ENCODE measurements at places on chromosomes 5 and 9. TPM values are rescaled to one million over a fixed set of nuclear protein-coding genes. Genes with fewer than 3 reads are reported as not detected.

Gene BDP1
- 4.7 TPM for polyA plus RNA-seq

Gene IRGM
- polyA plus RNA-seq: 2.4 TPM

- DNase-seq: no peak
- H3K4me3 ChIP-seq: peak overlapping the region; percentile 73
- H3K27ac ChIP-seq: peak overlapping the region; percentile 98
- peaks cover 100% of the 10 kb centered on the region for H3K4me1 ChIP-seq
These were observed 25.2 kb downstream of the PIK3R1 start for GRCh38 chr5:68240771-68241170.

- peaks cover 2% of the 10 kb centered on the region for H3K27me3 ChIP-seq
- no peaks in the 10 kb centered on the region for H3K4me1 ChIP-seq
- no peak overlapping the region for H3K27ac ChIP-seq
- H3K4me3 ChIP-seq: no peak overlapping the region
- no peak for DNase-seq
These were observed 193.5 kb downstream of the SEC61B start for GRCh38 chr9:99415606-99416005.

DNA sequence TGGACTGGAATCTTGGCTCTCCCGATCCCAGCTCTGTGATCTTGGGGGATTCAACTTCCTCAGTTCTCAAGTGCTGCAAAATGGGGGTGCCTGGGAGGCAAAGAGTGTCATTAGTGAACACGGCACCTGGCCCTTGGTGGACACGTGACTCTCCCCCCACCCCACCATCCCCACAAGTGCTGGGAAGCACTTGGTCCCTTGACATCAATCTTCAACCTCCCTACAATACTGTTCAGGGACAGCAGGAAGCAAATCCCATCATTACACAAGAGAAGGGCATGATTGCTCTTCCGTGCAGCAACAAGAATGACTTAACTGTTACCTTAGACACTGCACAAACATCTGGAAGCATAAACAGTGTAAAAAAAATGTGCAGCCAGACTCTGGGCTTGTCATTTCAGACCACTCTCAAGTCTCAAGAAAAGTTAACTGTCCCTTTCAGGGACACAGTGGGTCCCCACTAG, 61.4 kb downstream of the PSMB7 start:
- peak overlapping the region; percentile 23 for H3K27ac ChIP-seq
- peaks cover 28% of the 10 kb centered on the region for H3K36me3 ChIP-seq
- no peak for DNase-seq
- no peak overlapping the region for H3K4me3 ChIP-seq
- H3K4me1 ChIP-seq: peaks cover 23% of the 10 kb centered on the region
